ENCODE measurements at places on chromosomes 3 and 15.

GRCh38 chr3:38297537-38297936 lies 15.4 kb downstream of the SLC22A14 start:
- no peak for DNase-seq

DNA sequence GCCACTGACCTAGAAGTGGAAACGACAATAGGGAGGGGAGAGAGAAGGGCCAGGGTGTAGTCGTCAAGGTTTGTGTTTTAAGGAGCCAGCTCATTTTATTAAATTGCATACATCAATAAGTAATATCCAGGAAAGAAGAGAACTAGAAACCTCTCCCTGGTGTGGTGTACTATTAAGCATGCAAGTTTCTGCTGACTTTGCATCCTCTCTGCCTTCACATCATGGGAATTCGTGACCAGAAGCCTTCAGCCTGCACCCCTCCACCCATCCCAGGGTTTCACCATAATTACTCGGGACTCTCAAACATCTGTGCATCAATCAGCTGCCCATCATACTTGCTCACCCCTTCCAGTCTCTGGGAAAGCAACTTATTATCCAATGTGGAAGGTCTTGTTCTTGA lies 70.9 kb upstream of the UBE3A start:
- DNase-seq: no peak

GRCh38 chr15:70442616-70443321 lies 320.6 kb downstream of the UACA start:
- DNase-seq: no peak

DNA sequence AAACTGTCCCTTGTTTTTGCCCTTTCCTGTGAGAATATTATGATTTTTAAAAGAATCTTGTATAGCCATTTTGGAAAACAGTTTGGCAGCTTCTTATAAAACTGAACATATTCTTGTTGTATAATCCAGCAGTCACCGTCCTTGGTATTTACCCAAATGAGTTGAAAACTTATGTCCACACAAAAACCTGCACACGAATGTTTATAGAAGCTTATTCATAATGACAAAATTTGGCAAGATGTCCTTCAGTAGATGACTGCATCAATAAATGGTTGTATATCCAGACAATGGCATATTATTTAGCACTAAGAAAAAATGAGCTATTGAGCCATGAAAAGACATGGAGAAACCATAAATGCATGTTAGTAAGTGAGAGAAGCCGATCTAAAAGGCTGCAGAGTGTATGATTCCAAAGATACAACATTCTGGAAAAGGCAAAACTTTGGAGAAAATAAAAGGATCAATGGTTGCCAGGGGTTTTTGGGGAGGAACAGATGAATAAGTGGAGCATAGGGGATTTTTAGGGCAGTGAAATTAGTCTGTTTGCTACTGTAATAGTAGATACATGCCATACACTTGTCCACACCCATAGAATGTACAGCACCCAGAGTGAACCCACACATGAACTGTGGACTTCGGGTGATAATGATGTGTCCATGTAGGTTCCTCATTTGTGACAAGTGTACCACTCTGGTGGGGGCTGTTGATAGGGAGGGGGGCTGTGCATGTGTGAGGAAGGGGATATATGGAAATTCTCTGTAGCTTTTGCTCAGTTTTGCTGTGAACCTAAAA lies 31.7 kb downstream of the LIMD1 start:
- no peak for DNase-seq

- DNase-seq: no peak
Observed at GRCh38 chr15:64583519-64583918, 123.1 kb downstream of the ZNF609 start.

- no peak for DNase-seq
Observed at GRCh38 chr3:89043406-89043932, 64.0 kb upstream of the EPHA3 start.

- no peak for DNase-seq
Observed at GRCh38 chr3:89859757-89860156, 752.3 kb downstream of the EPHA3 start.

DNA sequence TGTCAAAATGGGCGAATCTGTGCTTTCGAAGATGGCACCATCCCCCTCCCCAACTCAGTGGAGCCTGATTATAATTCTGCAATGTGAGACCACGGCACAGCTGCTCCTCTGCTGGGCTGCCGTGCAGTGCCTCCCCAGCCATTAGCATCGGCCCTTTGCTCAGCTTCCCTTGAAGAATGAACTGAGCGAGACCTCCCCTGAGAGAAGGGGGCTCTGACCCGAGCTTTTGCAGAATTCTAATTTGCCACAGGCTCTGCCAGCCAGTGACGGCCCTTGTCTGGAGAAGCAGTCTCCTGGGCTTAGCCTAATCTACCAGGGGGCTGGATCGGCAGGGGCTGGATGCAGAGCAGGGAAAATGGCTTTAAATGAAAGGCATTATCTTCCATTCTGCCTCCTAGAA lies 57.2 kb downstream of the GLDN start:
- no peak for DNase-seq

GRCh38 chr3:7682822-7683229 lies 818.8 kb upstream of the LMCD1 start:
- no peak for DNase-seq

DNA sequence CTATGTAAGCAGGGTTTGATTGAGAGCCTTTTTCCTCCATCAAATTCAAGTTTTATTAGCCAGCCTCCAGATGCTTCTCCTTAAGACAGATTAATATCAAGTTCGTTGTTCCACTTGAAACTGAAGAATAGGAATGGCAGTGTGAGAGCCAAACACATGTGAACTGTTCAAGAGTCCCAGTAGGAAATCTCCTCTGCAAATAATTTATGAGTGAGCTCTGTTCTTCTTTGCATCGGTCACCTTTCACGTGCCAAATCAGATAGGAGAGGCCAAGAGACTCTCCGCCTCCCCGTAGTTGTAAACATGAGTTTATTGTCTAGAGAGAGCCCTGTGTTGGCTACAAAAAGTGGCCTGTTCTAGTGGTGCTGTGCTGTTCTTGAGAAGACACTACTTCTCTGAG lies 372.1 kb upstream of the NR2F2 start:
- DNase-seq: no peak

DNA sequence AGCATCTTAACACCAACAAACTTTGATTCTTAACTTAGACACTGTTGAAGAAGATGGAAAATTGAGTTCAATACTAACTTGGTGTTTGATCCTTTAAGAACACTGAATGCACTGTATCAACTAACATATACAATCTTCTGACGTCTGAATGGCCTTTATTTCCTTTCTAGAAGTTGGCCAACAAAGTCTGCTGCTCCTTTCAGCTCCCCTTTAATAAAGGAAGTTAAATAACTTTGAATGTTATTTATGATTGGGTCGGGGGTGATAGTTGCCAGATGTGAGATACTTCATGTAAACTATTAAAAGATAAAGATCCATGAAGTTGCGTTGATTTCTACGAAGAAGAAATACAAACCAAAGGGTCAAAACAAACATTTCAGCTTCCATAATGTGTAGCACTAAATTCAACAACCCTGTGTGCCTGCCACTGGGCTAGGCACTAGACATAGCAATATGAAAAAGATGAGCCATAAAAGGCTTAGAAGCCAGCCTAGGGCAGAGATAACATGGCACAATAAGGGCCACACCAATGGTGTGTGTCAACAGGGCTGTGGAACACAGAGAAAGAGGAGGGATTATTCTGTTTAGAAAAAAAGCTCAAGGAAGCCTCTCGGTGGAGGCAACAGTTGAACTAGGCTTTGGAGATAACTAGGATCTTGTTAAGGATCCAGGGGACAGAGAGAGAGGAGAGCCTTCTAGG lies 337.8 kb downstream of the MECOM start:
- no peak for DNase-seq

DNA sequence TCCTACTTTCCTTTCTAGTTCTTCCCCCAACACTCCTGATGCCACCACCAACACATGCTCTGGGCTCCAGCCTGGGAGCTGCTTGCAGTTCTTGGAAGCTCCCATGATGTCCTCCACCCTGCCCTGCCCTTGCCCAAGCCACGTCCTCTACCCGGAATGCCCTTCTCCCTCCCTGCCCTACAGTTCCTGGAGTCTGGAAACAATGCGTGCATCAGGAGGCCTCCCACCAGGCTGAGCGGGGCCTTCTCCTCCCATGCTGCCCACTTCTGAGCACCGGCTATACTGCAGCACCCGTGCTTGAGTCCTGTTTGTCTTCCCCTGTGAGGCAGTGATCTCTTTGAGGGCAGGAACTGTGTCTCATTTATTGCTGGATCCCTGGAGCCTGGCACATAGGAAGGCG lies 44.6 kb downstream of the DGKG start:
- DNase-seq: no peak

GRCh38 chr15:70436428-70436827 lies 326.9 kb downstream of the UACA start:
- DNase-seq: no peak

DNA sequence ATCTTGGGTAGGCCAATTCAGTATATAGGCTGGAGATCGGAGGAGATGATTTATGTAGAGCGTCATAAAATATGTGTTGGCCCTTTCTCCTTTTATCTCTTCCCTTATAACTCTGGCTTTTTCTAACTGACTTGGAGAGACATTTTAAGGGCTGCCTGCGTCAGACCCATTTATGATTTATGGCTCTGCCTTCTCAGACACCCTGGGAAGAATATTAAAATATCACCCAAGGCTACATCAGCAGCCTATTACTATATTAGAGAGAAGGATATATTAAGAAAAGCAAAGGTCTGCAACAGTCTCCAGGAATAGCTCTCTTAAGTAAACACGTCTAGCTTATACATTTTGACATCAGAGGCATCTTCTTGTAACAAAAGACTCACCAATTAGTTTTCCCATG lies 179.4 kb downstream of the SV2B start:
- DNase-seq: no peak

DNA sequence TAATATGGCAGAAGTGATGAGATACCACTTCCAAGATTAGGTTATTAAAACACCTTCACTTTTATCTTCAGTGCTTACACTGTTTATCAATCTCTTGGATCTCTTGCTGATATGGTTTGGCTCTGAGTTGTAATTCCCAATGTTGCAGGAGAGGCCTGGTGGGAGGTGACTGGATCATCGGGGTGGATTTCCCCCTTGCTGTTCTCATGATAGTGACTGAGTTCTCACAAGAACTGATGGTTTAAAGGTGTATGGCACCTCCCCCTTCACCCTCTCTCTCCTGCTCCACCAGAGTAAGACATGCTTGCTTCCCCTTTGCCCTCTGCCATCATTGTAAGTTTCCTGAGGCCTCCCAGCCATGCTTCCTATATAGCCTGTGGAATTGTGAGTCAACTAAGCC lies 11.8 kb downstream of the GOLIM4 start:
- DNase-seq: no peak

- no peak for DNase-seq
Observed at GRCh38 chr3:190619761-190620160, 105.9 kb downstream of the IL1RAP start.

DNA sequence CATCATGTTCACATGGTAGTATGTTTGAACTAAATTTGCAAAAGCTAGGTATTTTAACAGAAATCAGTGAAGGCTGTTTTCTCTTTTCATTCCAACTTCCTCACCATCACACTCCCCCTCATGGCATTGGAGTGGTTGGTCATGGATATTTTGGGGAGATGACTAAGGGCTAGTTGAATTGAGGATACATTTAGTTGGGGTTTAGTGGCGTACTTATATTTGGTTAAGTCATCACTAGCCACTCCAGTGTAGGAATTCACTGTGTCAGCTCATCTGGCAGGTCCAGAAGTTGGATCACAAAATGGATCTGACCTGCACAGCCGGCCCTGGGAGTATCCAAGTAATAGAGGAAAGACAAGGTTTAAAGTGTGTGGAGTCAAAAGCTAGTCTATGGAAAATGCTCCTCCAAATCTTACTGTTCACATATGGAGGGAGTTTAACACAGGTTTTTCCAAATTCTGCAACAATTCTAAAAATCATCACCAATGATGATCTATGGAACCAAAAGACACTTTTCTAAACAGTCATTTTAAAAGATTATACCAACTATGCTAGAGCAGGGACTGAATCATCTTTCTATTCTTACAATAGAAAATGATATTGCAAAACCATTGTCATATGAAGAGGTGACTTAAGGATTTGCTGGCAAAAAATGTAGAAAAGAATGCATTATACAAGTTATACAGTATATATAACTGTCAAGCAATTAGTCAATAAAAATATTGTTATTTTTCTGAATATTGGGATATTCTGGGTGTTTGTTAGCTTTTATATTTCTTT lies 247.8 kb upstream of the PEX5L start:
- no peak for DNase-seq

GRCh38 chr15:78292219-78292618 lies 7.2 kb downstream of the SKIC8 start:
- no peak for DNase-seq

- peak; percentile 98 for DNase-seq
Observed at GRCh38 chr3:15601399-15602145, at the start of the genes BTD and HACL1. TSS of gene BTD (plus strand) at chr3:15601745. CDS start at chr3:15635440, 33,695 bp downstream. TSS of gene HACL1 (minus strand) at chr3:15601569. CDS start at chr3:15601463, 106 bp downstream.

GRCh38 chr3:127678611-127679533 lies 6.1 kb downstream of the ABTB1 start:
- DNase-seq: no peak

- no peak for DNase-seq
Observed at GRCh38 chr3:38000965-38001455, 10.4 kb downstream of the VILL start.

- no peak for DNase-seq
Observed at GRCh38 chr3:98779541-98780335, 16.6 kb downstream of the ST3GAL6 start.

GRCh38 chr3:192715126-192715525 lies 12.2 kb downstream of the FGF12 start:
- no peak for DNase-seq

GRCh38 chr3:188370081-188370830 lies 216.3 kb downstream of the LPP start:
- no peak for DNase-seq

GRCh38 chr3:99845331-99845730 lies 27.7 kb downstream of the CMSS1 start:
- DNase-seq: no peak

- DNase-seq: no peak
Observed at GRCh38 chr3:71541313-71541712, 42.2 kb downstream of the FOXP1 start.
